Stimulated activated CD8-positive, alpha-beta memory T cell treated with anti-CD3 and anti-CD28 coated beads, Interleukin-7, amount 100 ng/mL, for 1 hour (primary cell): ENCODE measurements at places on chromosomes 11 and 22.

DNA sequence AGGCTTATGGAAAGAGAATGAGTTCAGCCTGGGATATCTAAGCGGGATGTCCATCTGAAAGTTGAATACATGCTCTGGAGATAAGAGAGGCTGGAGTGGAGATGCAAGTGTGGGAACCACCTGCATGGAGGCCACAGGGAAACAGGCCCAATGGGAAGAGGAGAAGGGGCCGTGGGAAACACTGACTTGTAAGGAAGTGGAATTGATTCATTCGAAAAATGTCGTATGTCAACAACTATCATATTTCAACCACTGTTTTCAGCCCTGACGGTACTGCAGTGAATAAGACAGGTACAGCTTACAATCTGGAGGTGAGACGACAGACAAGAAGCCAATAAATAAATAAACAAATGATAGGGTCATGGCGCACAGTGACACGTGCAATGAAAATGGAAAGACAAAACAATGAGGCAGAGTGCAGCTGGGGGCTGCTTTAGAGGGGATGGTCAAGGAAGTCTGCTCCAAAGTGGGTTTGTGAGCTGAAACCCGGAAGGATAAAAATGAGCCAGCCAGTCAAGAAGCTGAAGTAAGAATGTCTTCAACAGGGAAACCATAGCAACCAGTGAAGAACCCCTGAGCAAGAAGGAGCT, 35.9 kb downstream of the EFCAB6 start:
- no peak for DNase-seq

DNA sequence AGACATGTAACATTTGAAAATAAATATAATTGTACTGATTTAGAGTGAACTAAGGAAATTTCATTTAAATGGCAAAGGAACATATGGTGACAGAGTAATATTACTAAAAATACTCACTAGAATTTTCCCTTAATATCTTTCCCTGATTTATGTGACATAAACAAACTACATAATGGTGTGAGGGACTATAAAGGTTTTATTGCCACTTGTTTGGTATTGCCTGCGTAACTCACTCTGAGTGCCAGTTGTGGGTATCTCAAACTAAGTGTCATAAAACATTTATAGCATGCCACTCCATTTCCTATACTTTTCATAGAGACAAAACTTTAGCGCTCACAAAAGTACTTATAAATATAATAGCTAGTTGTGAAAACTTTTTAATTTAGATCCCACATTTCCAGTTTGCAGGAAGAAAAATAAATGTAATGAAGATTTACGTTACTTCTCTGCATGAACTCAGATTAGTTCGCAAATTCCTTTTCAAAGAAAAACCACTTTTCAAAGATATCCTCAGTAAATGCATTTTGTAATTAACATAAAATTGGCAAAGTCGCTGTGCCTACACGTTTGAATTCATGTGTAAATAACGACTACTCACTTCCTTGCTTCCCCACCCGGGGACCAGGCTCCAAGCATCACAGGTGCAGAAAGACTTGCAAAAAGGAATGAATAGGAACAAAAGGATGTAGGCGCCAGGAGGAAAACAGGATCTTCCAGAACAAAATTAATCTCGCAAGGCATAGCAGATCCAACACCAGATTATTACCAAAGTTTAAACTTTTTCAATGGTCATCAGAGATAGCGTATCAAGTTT, 1.6 kb upstream of the QSER1 start:
- DNase-seq, result no peak

- no peak for DNase-seq
These were observed 51.4 kb upstream of the NECTIN1 start for GRCh38 chr11:119780222-119780953.

- DNase-seq, result peak; percentile 28
These were observed 23.2 kb downstream of the RTN4R start for GRCh38 chr22:20244691-20245576.

- no peak for DNase-seq
These were observed 97.2 kb downstream of the FBXO7 start for GRCh38 chr22:32571761-32572160.

DNA sequence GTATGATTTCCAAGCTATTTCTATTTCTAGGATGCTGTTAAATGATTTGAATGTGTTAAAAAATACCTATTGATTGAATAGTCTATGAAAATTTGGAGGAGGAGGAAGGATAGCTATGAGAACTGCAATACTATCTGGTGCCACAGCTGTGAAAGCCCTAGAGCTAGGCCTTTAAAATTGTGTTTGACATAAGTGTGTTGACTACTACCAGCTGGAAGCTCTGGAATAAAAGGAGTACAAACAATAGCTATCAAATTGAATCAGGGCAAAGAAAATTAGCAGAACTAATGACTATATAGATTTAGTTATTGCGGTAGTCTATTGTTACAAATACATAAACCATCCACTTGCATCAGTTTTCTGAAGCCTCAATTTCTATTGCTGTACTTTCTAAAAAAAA, 124.8 kb upstream of the CNTN5 start:
- DNase-seq, result no peak

DNA sequence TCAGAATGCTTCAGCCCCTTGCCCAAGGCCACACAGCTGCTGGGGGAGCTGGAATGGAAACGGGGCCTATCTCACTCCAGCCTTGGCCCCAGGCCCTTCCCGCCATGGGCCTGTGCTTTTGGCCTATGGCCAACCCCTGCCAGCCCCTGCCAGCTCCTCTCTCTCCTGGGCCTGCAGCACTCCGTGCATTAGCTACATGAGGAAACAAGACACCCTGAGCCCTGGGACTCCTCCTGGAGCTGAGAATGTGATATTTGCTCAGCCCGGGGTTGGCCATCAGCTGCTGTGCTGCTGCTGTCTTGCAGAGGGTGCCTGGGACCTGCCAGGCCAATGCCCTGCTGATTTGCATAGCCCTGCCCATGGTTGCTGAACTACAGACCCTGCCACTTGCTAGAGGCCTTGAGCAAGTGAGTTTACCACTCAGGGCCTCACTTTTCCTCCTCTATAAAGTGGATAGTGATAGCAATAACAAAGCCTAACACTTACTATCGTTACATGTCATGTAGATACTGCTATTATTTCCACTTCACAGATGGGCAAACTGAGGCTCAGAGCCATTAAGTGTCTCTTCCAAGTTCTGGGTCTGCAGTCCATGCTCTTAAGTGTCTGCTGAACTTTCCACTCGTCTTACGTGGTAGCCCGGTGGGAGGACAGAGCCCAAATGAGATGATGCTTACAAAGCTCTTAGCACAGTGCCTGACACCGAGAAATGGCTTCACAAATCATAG, 99.6 kb downstream of the KIAA1671 start:
- DNase-seq, result no peak

- DNase-seq, result no peak
These were observed 4.3 kb downstream of the MPST start for GRCh38 chr22:37023743-37024338.

DNA sequence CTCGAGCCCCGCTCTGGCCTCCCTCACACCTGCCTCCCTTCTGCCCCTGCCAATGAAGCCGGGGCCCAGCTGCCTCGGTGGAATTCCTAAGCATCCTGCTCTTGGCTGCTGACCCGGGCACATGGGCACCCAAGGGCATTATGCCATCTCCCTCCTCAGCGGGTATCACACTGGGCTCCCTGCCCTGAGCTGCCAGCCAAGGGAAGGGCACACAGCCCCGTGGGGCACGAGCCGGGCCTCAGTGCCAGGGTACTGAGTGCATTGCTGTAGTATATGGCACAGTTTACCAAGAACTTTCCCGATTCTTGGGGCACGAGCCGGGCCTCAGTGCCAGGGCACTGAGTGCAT, 43.8 kb upstream of the JAM3 start:
- no peak for DNase-seq

- DNase-seq, result peak; percentile 47
These were observed 52.5 kb downstream of the TPCN2 start for GRCh38 chr11:69101115-69101791.
